Placental epithelial cell (primary cell): ENCODE measurements at places on chromosomes 5 and 9. TPM values are rescaled to one million over a fixed set of nuclear protein-coding genes. Genes with fewer than 3 reads are reported as not detected.

Gene MOB3B
- total RNA-seq: 7.9 and 27.4 TPM in 2 replicates

Gene SPINK1
- not detected in 2 replicates for total RNA-seq

Gene SLC36A3
- 0.11 TPM in 1 of 2 replicates, not detected in the other for total RNA-seq

Gene CCNO
- total RNA-seq: 0.33 TPM in 1 of 2 replicates, not detected in the other

Gene ENTPD2
- total RNA-seq: 0.11 TPM in 1 of 2 replicates, not detected in the other

Gene FBN2
- total RNA-seq: 194 and 750 TPM in 2 replicates

Gene PCDHGA10
- 4.4 and 9.4 TPM in 2 replicates for total RNA-seq
